ENCODE measurements at places on chromosomes 3 and 15. TPM values are rescaled to one million over a fixed set of nuclear protein-coding genes. Genes with fewer than 3 reads are reported as not detected.
A peak's percentile ranks its signal among the peaks of the same experiment; 100 is the strongest.

KLF15 gene
- total RNA-seq: 182 TPM

- no peak for DNase-seq
These were observed 81.5 kb upstream of the SLC2A2 start for GRCh38 chr3:171108066-171108465.

DNA sequence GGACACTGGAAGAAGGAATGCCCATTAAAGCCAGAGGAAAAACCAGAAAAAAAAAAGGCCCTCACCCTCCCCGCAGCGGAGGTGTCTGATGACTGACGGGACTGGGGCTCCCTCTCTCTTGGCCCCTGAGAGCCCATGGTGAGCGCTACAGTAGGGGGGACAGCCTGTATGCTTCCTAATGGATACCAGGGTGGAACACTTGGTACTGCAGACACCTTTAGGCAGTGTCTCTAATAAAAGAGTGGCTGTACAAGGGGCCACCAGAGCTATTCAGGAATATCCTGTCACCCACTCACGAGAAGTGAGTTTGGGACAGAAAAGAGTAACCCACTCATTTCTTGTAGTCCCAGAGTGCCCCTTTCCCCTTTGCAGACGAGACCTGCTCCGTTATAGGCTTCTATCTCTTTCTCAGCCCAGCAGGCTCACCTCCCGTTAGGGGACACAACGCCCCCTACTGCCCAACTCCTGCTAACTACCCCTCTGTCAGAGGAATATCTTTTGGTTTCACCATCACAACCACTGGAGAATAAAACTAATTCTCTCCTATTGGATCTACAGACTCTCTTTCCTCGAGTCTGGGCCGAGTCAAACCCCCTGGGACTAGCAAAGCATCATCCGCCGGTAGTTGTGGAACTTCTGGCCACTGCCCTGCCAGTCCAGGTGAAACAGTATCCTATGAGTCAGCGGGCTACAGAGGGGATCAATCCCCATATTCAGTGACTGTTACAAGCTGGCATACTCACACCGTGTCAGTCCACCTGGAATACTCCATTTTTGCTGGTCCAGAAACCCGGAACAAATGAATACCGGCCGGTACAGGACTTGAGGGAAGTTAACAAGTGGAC is 40.8 kb downstream of the ZBTB11 start:
- peak; percentile 9 for DNase-seq

- no peak for DNase-seq
These were observed 111.7 kb downstream of the EDEM1 start for GRCh38 chr3:5299161-5299560.

- no peak for DNase-seq
These were observed 4.3 kb downstream of the SNX33 start for GRCh38 chr15:75651810-75652543.

DNA sequence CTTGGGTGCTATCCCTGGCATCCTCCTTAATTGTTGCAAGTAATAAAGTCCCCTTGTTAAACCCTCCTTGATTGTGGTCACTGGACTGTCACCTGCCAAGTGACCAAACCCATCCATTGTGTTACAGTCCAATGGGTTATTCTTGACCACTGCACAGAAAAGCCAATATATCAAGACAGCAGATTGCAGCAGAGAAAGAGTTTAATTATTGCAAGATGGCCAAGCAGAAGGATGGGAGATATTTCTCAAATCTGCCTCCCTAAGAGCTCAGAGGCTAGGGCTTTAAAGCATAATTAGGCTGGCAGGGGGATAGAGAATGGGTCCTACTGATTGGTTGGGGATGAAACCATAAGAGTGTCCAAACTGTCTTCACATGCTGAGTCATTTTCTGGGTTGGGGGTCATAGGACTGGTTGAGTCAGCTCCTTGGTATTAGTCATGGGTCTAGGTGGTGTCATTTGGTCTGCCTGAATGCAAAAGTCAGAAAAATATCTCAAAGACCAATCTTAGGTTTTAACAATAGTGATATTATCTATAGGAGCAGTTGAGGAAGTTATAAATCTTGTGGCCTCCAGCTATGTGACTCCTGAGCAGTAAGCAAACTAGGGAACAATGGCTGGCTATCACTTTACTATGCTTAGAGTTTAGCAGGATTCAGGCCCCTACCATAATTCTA is 19.1 kb upstream of the XYLB start:
- DNase-seq: no peak

DNA sequence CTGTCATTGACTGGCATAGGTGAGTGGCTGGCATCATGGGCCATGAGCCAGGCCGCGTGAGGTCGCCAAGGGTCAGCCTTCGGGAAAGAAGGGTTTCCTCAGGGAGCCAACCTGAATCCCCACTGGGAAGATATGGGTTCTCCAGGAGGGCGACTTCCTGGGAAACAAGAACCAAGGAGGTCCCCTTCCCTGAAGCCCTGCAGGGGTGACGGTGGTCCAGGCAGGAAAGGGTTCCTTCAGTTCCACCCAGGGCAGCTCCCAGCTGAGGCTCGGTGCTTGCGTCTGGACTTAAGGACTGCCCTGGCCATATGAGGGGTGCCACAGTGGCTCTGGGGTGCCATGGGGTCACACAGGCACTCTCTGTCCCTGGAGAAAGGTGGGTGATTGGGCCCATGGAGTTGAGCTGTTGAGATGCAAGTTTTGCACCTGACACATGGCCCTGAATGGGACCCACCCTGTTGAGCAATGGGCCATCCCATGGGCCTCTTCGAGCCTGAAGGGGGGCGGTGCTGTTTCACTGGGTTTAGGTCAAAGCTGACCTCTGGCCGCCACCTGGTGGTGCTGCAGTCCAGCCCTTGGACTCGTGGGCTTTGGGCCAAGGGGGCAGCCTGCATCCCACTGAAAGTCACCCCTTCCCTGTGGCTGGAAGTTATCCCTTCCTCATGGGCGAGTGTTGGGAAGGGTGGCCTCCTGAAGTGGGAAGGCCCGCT is 228.1 kb downstream of the SNRPN start:
- DNase-seq: no peak

SPSB4 gene
- total RNA-seq: 0.63 TPM

GRCh38 chr3:129947538-129948240 is 26.8 kb upstream of the TRH start:
- no peak for DNase-seq

DNA sequence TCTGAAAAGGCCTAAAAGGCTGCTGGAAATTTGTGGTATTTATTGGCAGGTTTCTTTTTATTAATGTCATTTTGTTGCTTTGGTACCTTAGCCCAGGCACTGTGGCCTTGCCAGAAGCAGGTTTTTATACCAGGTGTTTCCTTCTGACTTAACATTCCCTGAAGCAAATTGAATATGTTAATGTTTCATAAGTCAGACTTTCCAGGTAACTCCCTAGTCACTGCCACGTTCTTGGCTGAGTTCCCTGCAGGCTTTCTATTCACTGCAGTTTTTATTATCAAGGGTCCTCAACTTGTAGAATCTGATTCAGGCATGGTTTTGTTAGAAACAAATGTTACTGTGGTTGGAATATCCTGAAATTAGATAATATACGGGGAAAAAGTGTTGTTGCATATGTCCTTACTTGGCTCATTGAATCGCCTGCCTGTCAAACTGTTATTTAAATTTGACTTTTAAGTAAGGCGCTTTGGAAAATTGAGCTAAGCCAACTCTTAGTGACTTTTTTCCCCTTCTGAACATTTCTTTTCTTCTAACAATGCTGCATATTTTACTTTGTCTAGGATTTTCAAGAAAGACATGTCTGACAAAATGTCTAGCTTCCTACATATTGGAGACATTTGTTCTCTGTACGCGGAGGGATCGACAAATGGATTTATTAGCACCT is 22.9 kb downstream of the ITPR1 start:
- no peak for DNase-seq

MAGEF1 gene
- 45.2 TPM for total RNA-seq

- DNase-seq: no peak
These were observed 106.8 kb upstream of the BOC start for GRCh38 chr3:113104357-113105092.

GRCh38 chr3:82790307-82791097 is 1029.1 kb upstream of the GBE1 start:
- DNase-seq: no peak

- no peak for DNase-seq
These were observed 199.1 kb downstream of the LRRN1 start for GRCh38 chr3:3998140-3998922.

DNA sequence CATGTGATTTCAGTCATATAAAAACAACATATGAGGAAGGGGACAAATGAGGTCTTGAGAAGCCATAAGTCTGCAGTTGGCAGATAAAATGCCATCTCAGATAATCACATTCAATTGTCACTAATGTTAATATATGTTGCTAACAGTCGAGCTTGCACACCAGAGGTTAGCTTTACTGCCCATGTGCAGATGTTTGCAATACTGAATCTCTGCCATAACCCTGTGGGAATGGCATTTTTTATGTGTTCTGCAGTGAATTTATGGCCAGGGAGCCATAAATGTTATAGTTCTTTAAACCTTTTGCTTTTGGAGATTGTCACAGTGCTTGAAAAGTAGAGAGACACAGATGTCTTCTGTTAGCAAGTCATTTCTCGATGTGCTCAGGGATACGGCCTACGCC is 141.5 kb downstream of the RORA start:
- DNase-seq: no peak

- no peak for DNase-seq
These were observed 28.0 kb upstream of the DCLK3 start for GRCh38 chr3:36792342-36792741.

SERINC4 gene
- total RNA-seq: not detected

ATOSA gene
- 80.0 TPM for total RNA-seq

DNA sequence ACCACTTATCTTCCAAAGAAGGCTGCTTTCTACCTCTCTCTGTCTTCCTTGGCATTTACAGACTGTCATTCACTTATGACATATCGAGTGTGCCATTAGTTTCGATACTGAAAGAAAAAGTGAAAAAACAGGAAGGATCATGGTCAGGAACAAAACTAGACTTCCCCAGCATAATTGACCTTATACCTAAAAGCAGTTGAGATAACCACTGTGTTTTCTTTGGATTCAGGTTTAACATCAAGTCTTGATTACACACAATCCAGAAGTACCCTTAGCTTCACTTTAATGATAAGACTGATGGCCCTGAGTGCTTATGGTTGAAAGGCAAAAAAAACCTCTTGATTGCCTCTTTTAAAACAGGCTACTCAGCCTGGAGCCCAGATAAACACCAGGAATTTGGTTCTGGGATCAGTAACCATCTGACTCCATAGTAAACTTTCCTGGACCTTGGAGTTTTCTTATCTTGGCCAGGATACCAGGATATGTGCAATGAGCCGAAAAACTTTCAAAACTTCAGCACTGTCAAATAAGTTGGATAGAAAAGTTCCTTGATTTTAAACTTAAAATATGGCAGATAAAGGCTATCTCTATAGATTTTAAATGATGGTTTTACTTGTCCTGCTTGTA is 5.0 kb upstream of the UACA start:
- no peak for DNase-seq

Measured in tibial nerve (tissue), 4 donors.